ENCODE measurements at places on chromosomes 5 and 9. TPM values are rescaled to one million over a fixed set of nuclear protein-coding genes. Genes with fewer than 3 reads are reported as not detected.

RELL2 gene
- total RNA-seq = 0.55 TPM

DNA sequence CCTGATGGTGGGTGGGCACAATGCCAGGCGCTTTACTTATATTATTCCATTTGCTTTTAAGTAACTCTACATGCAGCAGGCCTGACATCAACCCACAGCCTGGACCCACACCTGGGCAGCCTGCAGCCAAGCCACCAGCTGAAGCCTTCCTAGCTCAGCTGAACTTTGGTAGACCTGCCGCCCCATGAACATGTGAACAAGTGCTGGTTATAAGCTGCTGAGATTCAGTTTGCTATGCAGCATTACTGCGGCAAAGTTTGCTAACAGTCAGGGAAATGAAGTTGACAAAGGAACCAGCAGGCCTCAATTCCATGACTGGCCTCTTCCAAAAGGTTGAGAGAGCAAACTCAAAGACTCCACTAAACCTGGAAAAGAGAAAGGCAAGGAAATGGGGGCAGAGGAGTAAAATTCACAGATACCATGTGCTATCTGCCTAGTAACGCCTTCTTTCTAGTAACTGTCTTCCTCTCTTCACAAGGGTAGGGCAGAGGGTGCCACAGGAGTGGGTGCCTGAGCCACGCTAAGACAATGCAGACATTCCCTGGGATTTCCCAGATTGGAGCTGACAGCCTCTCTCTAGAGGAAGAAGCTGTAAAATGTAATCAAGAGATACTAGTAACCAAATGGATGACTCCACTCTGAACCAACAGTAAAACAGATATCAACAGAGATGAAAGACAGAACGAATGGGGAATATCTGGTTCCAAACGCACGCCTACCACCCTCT is 2.9 kb downstream of the BOD1 start:
- DNase-seq = no peak

DNA sequence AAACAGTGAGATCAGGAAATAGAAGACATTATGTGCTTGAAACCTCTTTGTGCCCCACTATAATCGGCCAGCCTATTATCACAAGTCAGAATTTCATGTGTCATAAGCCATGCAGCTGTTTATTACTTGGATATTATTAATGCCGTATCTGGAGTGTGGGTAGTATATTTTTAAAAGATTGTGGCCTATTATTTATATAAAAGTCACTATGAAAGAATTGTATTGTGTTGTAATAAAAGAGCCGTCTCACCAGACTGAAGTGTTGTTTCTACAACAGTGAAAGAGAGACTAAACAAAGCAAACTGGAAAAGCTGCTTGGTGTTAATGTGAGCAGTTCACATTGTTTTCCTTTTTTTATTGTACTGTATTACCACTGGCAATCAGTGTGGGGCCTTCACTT is 449.1 kb downstream of the PSAT1 start:
- no peak for DNase-seq

DNA sequence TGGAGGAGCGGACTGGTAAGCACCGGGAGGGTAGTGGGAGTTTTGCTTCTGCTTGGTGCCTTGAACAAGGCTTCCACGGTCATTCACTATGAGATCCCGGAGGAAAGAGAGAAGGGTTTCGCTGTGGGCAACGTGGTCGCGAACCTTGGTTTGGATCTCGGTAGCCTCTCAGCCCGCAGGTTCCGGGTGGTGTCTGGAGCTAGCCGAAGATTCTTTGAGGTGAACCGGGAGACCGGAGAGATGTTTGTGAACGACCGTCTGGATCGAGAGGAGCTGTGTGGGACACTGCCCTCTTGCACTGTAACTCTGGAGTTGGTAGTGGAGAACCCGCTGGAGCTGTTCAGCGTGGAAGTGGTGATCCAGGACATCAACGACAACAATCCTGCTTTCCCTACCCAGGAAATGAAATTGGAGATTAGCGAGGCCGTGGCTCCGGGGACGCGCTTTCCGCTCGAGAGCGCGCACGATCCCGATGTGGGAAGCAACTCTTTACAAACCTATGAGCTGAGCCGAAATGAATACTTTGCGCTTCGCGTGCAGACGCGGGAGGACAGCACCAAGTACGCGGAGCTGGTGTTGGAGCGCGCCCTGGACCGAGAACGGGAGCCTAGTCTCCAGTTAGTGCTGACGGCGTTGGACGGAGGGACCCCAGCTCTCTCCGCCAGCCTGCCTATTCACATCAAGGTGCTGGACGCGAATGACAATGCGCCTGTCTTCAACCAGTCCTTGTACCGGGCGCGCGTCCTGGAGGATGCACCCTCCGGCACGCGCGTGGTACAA is 556 bp downstream of the PCDHGC3 start:
- DNase-seq = peak; percentile 78
